Urothelium cell line (cell line): ENCODE measurements at places on chromosomes 1 and 21.

- no peak for DNase-seq
Observed at GRCh38 chr1:18951818-18952391, 4.6 kb downstream of the IFFO2 start.

DNA sequence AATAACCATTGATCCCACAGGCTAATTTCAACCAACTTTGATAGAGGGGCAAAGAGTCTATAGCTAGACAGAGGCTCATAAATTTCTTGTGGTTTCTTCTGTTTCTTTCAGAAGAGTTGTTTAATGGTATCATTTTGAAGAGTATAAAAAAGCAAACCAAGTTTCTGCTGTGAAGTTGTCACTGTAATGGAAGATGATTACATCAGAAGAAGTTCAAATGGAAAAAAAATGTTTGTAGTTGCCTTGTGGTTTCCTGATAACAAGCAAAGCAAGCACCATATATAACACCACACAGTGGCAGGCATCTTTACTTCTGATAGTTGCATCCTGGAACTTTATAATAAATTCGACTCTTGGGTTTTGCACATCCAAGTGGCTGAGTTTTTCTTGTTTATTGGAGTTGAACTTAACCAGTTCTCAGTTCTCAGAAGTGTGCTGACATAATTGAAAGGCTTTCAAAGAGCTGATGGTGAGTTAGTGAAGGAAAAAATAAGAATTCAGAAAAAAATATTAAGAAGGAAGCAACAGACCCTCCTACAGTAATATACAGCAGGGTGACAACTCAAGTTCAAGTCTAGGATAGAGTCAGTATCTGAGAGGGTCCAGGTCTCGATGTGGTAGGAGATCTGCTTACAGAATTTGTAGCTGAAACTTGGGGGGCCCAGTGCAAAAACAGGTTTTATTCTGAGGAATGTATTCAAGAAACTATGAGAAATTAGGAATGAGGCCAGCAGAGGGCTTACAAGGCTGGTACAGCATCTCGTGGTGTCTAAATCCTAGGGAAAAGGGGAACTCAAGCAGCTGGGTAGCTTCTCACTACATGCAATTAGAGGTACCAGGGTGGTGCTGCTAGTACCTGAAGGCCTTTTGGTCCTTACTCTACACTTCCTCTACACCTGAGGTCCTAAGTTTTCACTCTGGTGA lies 123.5 kb downstream of the CRB1 start:
- DNase-seq: no peak

DNA sequence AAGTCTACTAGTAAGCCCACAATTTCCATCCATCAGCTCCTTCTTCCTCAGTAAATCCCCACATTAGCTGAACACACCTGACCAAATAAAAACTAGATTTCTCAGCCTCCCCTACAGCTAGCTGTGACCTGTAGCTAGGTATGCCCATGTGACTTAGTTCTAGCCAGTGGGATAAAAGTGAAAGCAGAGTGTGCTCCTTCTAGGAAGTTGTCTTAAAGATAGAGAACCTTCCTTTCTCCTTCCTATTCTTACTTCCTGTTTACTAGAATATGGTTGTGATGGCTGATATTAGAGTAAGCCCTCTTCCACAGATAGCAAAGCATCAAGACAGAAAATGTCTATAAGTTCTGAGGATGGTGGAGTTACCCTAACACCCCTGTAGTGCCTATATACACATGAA lies 67.0 kb downstream of the PIK3R3 start:
- no peak for DNase-seq

- DNase-seq: no peak
Observed at GRCh38 chr1:116107371-116107770, 3.8 kb upstream of the MAB21L3 start.

- DNase-seq: no peak
Observed at GRCh38 chr1:17922833-17923232, 167.7 kb downstream of the ACTL8 start.

DNA sequence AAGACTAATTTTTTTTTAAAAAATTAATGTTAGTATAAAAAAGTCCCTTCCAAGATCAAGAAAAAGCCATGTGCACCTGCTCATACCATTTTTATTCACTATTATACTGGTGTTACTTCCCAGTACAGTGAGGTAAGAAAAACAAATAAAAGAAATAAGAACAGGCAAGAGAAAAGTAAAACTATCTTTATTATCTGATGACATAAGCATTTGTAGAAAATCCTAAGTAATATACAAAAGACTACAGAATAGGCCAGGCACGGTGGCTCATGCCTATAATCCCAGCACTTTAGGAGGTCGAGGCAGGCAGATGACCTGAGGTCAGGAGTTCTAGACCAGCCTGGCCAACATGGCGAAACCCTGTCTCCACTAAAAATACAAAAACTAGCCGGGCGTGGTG lies 65.3 kb downstream of the SRSF11 start:
- no peak for DNase-seq

DNA sequence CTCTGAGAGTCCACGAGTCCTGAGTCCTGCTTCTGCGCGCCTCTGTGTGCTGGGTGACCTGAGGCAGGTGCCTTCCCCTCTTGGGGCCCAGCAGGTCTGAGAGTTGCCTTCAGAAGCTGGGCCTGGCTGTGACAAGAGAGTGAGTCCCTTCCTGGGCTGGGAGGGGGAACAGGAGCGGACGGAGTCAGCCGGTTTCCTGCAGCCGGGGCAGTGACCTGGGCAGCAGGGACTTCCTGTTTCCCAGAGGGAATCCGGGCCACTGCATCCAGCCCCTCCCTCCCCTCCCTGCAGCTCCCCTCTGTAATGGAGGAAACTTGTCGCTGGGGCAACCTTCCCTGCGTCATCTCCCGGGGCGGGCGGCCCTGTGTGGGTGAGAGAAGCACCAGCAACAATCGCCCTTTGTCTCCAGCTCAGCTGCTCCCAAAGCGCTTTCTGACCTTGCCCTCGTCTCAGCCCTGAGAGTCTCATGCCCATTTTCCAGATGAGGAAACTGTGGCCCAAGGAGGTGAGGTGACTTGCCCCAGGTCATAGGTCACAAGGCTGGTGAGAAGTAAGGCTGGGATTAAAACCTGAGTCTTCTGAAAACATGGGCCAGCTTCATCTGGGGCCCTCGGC lies 61.1 kb downstream of the SDC3 start:
- peak; percentile 85 for DNase-seq
